Activated naive CD4-positive, alpha-beta T cell treated with anti-CD3 and anti-CD28 coated beads, Interleukin-2, amount 50 U/mL, for 72 hours (primary cell): ENCODE measurements at places on chromosomes 7 and 10. TPM values are rescaled to one million over a fixed set of nuclear protein-coding genes. Genes with fewer than 3 reads are reported as not detected.

DNA sequence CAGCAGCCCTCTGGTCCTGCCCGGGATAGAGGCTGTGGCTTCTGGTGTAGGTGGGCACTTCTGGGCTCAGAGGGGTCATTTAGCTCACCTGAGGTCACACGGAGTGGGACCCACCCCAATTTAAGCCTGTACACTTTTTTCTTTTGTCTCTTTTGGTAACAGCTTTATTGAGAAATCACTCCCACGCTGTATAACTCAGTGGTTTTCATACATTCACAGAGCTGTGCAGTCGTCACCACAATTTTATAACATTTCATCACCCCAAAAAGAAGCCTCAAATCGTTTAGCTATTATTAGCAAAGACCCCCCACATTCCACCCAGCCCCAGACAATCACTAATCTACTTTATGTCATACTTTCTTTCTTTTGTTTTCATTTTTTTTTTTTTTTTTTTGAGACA is 62.3 kb downstream of the LHPP start:
- no peak for DNase-seq

DNA sequence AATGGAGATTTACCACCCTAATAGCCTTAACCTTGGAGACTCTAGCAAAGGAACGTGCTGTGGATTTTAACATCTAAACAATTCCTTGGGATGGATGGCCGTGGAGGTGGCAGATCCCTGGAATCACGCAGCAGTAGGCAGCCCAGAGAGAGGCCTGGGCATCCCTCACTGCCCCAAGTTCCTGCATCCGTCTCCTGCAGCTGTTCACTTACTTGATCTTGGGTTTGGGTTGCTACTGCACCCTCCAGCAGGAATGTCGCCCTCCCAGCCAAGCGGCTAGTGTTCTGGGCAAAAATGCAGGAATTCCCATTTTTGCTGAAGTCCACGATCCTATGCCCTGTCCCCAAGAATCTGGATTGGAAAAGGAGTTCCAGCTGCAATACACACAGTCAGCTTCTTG is 166.7 kb upstream of the SH2B2 start:
- no peak for DNase-seq

DNA sequence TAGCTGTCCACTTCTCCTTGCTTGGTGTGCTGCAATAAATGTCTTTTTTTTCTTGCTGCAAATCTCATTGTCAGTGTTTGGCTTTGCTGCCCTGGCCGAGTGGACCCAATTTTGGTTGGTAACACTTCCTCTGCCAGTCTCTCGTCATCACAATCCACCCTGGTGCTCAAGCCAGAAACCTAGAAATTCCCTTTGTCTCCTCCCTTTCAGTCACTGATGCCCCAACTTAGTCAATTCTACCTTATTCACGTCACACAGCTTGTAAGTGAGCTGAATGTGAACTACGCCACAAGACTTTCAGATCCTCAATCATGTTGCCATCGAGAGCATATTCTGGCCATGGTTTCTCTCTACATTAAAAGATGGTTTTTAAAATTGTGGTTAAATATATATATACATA is 13.0 kb upstream of the FRA10AC1 start:
- DNase-seq: no peak

DNA sequence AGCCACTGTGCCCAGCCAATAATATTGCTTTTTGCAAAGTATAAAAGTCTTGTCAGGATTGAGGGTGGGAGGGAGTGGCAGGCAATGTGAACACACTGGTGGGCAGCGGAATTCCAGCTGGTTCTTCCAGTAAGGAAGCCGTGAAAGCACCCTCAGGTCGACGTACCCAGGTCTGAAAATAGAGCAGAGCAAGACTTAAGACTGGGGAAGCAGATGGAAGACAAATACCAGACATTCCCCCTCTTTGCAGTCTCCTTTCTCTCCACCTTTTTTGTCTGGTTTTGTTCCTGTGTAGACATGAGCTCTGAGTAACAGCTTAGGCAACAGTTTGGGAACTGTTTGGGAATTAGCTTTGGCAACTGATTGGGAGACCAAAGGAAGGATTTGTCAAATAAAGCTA is 17.6 kb upstream of the CSTF2T start:
- no peak for DNase-seq

DPYSL4 gene
- total RNA-seq: 65.2 TPM

ASZ1 gene
- not detected for total RNA-seq
